ENCODE measurements at places on chromosomes 2 and 18.

DNA sequence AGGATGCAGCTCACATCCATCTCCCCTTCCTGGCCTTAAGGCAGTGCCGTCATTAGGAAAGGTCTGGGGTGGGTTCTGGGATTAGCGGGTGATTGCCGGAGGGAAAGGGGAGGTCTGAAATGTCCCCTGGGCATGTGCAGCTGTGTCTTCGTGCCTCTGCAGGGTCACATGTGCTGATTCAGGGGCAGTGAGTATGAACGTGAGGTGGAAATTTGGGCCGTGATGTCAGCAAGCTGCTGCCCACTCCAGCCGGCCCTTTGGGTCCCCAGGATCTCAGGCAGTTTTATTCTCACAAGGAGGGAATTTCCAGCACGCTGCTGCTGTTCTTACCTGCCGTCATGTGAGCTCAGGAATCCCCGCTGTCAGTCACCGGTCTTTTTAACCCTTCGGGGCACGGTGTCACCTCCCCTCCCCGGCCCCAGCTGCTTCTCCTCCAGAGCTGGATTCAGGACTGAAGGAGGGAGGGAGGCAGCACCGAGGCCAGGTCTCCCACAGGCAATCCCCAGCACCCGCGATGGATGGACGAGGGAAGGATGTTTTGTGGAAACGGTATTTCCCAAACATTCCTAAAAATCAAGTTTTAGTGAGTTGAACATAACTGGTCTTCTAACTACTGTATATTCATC, 23.5 kb downstream of the GPR35 start:
- no peak for DNase-seq

DNA sequence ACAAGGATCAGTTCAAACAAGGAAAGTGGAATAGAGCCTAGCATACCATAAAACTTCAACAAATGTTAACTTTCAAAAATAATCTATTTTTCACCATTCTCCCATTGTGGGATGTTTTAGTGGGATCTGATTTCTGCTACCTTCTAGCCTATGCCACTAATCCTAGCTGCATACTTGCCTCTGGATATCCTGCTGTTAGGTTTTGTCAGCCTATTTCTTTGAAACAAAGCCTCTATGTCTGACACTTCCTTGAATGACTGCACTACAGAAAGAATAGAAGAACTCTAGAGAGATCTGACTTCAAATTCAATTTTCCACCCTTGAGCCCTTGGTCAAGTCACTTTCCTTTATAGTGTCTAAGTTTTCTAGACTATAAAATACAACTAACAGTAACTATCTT, 291.5 kb downstream of the PTH2R start:
- DNase-seq = no peak

GRCh38 chr2:238345297-238345968, 25.1 kb downstream of the TRAF3IP1 start:
- DNase-seq = no peak

GRCh38 chr18:46587600-46587999, 69.4 kb downstream of the LOXHD1 start:
- DNase-seq = no peak

DNA sequence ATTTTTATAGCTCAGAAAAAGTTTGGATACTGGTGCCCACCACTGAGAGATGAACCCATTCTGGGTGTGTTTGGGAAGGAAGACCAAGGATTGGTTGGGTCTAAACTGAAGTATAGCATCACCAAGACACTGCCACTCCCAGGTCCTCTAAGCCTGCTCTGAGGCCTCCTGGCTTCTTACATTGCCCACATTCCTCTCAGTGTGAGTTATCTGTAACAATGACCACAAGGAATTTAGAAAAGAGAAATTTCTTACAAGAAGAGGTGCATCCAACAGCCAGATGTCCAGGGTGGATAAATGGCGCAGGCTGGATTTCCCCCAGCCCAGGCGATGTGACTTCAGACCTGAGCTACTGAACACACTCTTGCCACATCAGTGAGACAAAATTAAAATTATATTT, 1.6 kb upstream of the GPR45 start:
- peak; percentile 95 for DNase-seq

DNA sequence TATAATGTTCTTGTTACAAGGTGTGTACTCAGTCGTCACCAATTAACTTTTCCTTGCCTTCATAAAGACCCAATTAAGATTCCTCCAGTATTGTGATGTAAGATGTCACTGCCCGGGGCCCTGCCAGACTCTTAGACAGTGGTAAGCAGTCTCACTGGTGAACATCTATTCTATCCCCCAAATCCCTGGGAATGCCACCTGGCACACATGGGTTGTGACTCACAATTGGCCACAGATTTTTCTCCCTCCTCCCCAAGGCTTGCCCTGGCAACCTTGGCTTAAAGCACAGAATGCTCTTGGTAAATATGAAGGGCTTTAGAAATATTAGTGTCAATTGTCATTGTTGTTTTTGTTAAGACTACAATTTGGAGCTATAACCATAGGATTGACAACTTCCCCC, 287.9 kb downstream of the ETAA1 start:
- DNase-seq = no peak

GRCh38 chr2:98875081-98875728, 60.8 kb downstream of the CRACDL start:
- DNase-seq = no peak

GRCh38 chr2:210912779-210913178, 356.4 kb downstream of the CPS1 start:
- DNase-seq = no peak

GRCh38 chr2:127590386-127591190, 55.1 kb downstream of the MYO7B start:
- DNase-seq = no peak

Data from NCI-H226 (cell line).